ENCODE measurements at places on chromosomes 3 and 15.

DNA sequence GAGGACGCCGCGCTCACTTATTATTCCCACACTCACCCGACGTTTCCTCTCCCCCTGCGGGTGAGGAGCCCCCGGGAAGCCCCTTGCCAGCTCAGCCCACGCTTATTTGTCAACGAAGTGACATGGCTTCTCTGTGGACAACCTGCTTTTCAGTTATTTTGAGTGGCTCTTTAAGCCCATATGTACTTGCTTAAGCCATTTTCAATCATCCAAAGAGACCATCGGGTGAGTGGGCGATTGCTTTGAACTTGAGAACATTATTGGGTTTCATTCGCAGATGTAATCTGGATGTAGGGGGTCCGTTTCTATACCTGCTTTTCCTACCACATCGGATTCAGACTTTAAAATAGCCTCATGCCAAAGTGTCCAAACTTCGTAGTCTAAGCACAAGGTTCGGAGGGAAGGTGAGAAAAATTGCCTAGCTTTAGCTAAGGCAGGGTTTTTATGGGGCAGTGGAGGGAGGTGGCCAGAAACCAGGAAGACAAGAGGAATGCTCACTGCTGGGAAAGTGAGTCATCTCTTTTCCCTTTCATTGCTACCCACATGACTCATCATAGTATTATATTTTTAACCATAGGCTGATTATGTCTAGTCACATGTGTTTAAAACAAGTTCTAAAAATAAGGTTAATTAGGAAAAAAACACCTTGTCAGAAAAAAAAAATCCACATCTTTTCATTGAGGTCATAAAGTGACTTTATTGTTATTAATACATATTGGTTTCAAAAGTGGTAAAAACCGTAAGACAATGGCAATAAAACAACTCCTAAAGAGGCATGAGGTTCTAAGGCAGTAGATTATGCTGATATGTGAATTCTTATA is 773.1 kb upstream of the NR2F2 start:
- no peak for DNase-seq

- no peak for DNase-seq
Measured at GRCh38 chr3:18011387-18011786, 269.0 kb upstream of the TBC1D5 start.

GRCh38 chr15:25775317-25775912 is 87.7 kb downstream of the ATP10A start:
- DNase-seq = no peak

DNA sequence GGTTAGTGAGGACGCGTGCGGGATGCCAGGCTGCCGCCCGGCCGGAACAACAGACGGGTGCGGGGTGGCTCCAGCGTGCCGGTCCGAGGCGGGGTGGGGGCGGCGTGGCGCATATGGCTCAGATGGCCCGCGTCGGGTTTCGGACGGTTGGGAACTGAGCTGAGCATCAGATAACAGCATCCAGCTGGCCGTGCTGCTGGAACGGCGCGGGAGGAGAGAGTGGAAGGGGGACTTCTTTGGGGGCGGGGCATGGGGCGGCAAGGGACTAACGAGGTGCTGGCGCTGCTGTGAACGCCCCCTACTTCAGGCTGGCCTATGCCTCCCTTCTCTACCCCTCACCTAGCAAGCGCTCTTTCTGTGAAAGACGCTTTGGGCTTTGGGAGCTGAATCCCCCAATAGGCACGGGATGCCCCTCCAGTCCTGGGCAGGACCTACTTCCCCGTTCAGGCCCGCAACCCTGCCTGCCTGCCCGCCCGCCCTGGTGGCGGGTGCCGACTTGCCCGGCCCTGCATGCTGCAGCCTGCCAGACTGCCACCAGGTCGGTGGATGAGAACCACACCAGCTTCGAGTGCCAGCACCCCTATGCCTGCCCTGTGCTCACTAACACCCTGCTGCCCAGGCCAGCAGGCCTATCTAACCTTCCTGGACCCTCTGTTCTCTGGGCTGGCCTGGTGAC is 542 bp downstream of the INKA1 start:
- DNase-seq = no peak

GRCh38 chr3:178584722-178585380 is 48.6 kb downstream of the KCNMB2 start:
- DNase-seq = no peak

DNA sequence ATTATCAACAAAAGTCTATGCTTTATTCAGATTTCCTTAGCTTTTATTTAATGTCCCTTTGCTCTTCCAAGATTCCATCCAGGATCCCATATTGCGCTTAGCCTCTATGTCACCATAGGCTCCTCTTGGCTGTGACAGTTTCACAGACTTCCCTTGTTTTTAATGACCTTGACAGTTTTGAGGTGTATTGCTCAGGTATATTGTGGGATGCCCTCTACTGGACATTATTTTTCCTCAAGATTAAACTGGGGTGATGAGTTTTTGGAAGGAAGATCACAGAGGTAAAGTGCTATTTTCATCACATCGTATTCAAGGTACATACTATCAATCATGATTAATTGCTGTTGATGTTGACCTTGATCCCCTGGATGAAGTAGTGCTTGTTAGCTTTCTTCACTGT is 99.1 kb upstream of the SMAD3 start:
- no peak for DNase-seq

DNA sequence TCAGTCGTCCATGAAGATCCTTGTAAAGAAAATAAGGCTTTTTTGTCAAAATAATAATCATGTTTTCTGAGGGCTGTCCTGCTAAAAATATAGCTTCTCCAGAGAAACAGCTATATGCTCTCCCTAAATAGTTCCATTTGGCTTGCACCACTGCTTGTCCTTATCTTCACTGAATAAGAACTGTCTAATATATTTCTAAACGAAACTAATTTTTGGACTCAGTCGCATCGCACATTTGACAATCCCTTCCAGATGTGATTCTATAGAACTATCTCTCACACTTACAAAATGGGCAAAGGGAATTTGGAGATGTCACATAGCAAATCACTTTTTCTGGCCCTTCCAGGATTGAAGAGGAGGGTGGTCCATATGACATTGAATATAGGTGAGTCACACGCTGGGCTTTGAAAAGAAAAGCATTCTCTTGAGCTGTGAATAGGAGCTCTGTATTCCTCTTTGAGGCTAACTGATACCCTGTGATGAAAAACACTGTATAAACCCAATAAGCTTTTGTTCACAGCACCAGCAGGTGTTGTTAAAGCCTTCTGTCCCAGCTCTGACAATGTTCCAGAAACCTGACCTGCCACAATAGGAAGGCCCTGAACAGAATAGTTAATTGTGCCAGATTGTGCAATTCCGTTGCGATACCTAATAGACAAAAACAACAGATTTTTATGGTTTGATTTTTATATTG is 1144.2 kb downstream of the ROBO2 start:
- no peak for DNase-seq

- no peak for DNase-seq
Measured at GRCh38 chr3:65484964-65485363, 553.8 kb downstream of the MAGI1 start.
